ENCODE measurements at places on chromosomes 12 and 14. TPM values are rescaled to one million over a fixed set of nuclear protein-coding genes. Genes with fewer than 3 reads are reported as not detected.

IAPP gene
- not detected for total RNA-seq

NKX2-1 gene
- 4.1 TPM for total RNA-seq

CLEC6A gene
- under 0.01 TPM for total RNA-seq

ERC1 gene
- total RNA-seq: 42.9 TPM

MGP gene
- 0.79 TPM for total RNA-seq

RNF34 gene
- total RNA-seq: 49.5 TPM
